ENCODE measurements at places on chromosomes 1 and 21.
A peak's percentile ranks its signal among the peaks of the same experiment; 100 is the strongest.

DNA sequence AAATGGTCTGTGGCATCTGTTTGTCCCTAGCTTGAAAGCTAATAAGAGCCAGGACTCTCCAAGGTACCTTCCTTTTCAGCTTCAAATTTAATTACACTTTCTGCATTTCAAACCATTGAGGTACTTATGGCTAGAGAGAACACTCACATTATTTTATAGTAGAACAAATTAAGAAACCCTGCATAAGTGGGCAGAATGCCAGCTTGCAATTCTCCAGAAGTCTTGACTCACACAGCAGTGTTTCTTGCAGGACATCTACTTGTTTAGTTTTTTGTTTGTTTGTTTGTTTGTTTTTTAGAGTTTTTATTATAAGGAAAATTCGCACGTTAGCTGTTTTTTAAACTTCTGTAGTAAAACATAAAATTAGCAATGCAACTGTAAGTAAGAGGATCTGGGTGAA is 397.2 kb downstream of the NEGR1 start:
- peak; percentile 4 for DNase-seq

GRCh38 chr1:167748906-167749305 is 27.1 kb downstream of the MPZL1 start:
- peak; percentile 59 for DNase-seq

DNA sequence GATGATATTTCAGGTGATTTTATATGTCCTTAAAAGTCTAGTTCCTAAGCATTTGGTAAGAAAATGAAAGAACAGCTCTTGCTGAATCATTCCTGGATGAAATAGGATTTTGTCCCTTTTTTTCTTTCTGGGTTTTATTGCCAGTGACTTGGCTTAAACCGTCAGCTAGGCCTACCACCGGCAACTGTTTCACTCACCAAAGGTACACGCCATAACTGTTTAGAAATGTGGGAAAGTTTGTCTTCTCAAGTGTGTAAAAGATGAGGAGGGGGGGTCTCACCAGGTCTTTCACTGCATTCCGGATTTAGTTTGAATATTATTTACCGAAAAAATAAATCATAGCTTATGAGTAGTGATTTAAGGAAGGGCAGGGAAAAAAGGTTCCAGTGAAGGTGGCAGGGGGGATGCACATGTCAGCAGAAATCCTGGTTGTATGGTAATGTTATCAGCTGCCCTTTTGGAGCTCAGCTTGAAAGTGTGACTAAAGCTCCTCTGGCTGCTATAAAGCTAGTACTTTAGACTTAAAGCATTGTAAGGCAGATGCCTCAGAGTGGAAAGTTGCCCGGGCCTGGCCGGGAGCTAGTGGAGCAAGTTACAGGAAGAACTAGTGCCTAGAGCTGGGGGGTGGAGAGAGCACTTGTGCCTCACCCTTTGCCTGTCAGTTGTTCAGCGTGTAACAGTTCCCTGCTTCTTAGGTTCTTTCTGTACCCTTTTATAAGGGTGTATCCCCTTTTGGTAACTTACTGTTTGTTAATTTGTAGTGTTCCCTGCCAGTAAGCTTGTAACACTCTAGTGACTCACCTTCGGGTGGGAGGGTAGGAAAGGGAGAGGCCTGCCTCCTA is 3.1 kb downstream of the ATP1A1 start:
- DNase-seq = peak; percentile 66

DNA sequence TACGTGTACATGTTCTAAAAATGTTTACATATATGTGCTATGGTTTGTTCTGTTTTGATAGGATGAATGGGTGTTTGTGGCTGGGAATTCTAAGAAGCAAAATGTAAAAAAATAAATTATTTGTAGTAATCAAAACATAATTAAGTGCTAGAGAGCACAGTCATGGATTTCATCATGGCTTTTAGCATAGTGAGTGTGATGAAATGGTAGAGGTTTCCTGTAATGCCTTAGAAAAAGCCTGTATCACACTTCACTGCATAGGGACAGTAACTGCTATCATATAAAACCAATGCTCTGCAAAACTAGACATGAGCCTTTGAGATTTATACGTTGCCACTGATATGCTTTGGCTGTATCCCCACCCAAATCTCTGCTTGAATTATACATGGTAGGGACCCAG is 99.8 kb downstream of the PTGER3 start:
- DNase-seq = no peak

DNA sequence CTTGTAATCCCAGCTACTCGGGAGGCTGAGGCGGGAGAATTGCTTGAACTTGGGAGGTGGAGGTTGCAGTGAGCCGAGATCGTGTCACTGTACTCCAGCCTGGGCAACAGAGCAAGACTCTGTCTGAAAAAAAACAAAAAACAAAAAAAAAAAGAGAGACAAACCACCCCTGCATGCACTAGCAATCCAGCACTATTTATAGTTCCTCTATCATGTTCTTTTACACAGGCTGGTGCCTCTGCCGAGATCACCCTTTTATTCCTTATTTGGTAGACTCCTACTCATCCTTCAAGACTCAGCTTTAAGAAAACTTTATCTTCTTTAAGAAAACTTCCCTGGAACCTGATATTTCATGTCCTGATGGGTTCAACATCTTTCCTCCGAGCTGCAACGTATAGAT is 10.8 kb downstream of the FMO5 start:
- DNase-seq = no peak

GRCh38 chr1:196464480-196464941 is 143.7 kb downstream of the KCNT2 start:
- DNase-seq = peak; percentile 89

DNA sequence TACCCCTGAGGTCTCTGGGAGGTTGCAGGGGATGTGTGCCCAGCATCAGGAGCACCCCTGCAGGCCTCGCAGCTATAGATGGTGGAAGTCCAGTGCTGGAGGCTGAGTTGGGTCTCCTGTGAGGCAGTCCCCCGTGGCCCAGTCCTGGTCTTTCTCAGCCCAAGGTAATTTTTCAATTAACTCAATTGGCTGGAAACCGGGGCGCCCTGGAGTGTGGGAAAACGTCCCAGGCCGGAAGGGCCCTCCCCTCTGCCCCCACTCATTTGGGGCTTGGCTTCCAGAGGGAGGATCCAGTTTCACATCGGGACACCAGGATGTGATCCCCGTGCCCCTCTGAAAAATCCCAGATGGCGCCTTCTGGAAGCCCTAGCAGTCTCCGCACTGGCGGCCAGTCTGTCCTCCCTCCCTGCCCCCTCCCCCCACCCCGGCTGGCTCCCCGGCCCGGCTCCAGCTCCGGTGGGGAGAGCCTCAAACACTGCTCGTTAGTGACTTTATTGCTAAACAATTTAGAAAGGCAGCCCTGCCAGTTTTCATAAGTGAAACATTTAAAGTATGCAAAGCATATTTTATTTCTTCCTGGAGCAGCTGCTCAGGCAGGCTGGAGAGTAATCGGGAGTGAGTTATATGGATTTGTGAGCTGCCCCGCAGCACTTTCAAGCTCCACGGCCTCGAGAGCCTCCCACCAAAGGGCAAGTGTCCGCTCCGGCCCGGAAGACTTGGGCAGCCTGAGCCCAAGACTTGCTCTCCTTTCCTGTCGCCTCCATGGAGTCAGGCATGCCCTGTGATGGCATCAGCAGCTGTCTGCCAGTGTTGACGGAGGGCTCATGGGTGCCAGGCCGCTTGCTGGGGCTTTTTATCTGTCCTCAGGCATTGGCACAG is 208.2 kb upstream of the TMEM51 start:
- DNase-seq = peak; percentile 95

DNA sequence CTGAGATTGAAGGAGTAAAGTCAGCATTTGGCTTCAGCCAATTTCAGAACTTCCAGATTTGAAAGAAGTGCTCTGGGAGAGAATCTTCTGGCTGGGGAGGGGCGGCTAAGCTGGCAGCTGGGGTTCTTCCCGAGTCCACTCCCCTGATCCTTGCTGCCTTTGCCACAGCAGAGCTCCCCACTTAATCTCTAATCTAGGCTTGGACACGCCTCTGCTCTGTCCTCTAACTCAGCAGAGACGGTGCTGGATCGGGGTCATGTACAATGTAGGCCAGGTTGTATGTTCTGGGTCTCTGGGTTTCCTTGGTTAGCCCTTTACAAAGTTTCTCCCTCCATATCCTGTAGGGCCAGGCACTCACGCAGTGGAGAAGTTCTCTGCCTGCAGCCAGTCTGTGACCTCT is 10.1 kb upstream of the GSTM3 start:
- no peak for DNase-seq

GRCh38 chr21:27213303-27213702 is 246.4 kb upstream of the ADAMTS5 start:
- peak; percentile 42 for DNase-seq

- no peak for DNase-seq
Measured at GRCh38 chr1:48294656-48295055, 72.1 kb downstream of the SLC5A9 start.

GRCh38 chr1:236524142-236524894 is 536 bp downstream of the LGALS8 start:
- DNase-seq = peak; percentile 84

GRCh38 chr1:231241750-231242149 is 738 bp downstream of the GNPAT start:
- DNase-seq = no peak

- DNase-seq = peak; percentile 98
Measured at GRCh38 chr21:38567335-38567969, 69.2 kb upstream of the ERG start.

DNA sequence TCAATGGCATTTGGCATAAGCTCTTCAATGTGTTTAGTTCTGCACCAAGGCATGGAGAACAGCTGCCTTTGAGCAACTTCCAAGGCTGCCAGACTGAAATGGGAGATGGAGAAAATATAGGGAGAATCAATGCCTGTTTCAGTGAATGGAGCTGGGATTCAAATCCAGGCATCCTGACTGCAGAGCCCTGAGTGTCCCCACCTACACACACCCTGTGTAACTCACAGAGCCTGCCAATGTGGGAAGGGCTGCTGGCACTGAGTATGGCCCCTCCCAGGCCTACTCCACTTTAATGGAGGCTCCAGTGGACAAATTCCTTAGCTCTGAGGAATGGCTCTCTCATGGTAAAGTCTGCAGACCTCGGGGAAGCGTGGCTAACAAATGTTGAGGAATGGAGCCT is 145.6 kb upstream of the TNR start:
- no peak for DNase-seq

DNA sequence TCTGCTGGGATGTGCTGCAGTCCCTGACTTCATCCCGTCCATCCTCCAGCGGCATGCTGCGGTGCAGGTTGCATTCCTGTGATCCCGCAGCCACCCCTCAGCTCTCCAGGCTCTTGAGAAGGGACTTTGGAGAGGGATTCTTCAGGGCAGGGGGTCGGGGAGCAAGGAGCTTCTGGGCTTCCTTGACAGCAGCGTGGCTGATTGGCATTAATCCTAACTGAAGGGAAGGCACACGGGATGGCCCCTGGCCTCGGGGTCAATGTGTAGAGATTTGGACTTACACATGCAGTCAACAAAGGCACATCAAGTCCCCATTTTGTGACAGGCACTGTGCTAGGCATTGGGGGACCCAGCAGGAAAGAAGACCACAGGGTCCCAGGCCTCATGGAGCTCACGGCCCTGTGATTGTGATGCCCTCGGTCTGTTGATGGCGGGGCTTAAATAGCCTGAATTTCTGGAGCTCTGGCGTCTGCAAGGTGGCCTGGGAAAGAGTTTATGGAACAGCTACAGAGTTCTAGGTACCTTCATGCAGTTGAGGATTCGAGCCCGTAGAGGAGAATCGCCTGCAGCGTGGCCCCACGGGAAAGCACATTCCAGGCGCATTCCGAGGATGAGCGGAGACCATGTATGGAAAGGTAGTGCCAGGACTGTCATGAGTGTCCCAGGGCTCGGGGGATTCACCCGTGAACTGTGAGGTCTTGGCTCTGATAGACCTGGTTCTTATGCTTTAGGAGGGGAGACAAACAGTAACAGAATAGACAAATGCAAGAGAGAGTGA is 20.1 kb downstream of the PSEN2 start:
- no peak for DNase-seq

DNA sequence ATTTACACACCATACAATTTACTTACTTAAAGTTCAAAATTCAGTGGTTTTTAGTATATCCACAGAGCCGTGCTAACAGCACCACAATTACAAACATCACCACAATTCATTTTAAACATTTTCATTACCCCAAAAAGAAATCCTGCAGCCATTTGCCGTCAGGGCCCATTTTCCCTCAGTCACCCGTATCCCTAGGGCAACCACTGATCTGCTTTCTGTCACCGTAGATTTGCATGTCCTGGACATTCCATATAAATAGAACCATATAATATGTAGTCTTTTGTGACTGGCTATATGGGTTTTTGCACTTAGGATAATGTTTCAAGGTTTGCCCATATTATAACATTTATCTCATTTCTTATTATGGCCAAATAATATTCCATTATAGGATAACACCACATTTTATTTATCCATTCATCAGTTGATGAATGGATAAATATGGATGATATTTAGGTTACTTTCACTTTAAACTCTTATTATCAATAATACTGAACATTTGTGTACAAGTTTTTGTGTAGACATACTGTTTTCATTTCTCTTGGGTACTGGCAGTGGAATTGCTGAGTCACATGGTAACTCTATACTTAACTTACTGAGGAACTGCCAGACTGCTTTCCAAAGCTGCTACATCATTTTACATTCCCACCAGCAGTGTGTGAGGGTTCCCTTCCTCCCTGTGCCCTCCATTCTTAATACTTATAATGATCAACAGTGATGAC is 68.9 kb downstream of the ST3GAL3 start:
- DNase-seq = peak; percentile 72

- no peak for DNase-seq
Measured at GRCh38 chr1:228851193-228851592, 115.9 kb downstream of the RHOU start.

- DNase-seq = no peak
Measured at GRCh38 chr1:23423415-23424292, 894 bp downstream of the TCEA3 start.

DNA sequence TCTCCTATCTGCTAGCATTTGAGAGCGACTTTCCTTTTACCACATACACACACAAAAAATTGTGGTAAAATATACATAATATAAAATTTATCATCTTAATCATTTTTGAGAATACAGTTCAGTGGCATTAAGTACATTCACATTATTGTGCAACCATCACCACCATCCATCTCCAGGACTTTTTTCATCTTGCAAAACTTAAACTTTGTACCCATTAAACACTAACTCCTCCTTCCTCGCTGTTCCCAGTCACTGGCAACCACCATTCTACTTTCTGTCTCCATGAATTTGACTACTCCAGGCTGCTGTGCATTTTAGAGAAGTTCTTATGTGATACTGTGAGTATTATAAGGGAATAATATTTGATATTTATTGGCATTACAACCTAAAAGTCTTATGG is 181.3 kb downstream of the C1orf21 start:
- DNase-seq = no peak

- peak; percentile 41 for DNase-seq
Measured at GRCh38 chr1:232476538-232476950, 153.4 kb downstream of the SIPA1L2 start.

- DNase-seq = peak; percentile 94
Measured at GRCh38 chr1:202578001-202578504, 132.2 kb downstream of the SYT2 start.

All from fibroblast of skin of abdomen (primary cell).